Stimulated activated CD8-positive, alpha-beta memory T cell treated with anti-CD3 and anti-CD28 coated beads, Interleukin-4, amount 100 ng/mL, for 1 hour (primary cell): ENCODE measurements at places on chromosomes 12 and 14.

DNA sequence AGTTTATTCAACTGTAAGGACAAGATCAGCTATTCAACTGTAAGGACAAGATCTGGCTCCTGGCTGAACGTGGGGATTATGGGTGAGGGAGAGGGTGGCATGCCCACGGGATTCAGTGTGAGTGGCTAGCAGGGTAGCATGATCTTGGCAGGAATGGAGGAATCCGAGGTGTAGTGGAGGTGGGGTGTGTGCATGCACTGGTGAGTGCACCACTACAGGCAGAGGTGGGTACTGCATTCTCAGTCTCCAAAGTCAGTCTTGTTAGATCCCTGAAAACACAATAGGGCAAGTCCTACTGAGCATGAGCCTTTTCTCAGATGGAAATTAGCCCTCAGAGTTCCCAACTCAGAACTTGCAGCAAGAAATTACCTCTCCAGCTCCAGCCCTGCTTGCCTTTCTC lies 32.2 kb upstream of the DCD start:
- no peak for DNase-seq

- no peak for DNase-seq
Observed at GRCh38 chr14:32244404-32244803, 41.3 kb upstream of the RNU6-8 start.

- DNase-seq = no peak
Observed at GRCh38 chr12:133156125-133156690, 25.1 kb upstream of the ZNF268 start.

GRCh38 chr14:79986251-79986650 lies 225.1 kb downstream of the DIO2 start:
- DNase-seq = no peak

- no peak for DNase-seq
Observed at GRCh38 chr12:21676776-21677175, 19.1 kb upstream of the LDHB start.

GRCh38 chr12:56122637-56123036 lies 4.6 kb downstream of the ZC3H10 start:
- no peak for DNase-seq
